ENCODE measurements at places on chromosomes 2 and 18.

- DNase-seq: no peak
These were observed 32.6 kb downstream of the LAMA3 start for GRCh38 chr18:23721696-23722480.

DNA sequence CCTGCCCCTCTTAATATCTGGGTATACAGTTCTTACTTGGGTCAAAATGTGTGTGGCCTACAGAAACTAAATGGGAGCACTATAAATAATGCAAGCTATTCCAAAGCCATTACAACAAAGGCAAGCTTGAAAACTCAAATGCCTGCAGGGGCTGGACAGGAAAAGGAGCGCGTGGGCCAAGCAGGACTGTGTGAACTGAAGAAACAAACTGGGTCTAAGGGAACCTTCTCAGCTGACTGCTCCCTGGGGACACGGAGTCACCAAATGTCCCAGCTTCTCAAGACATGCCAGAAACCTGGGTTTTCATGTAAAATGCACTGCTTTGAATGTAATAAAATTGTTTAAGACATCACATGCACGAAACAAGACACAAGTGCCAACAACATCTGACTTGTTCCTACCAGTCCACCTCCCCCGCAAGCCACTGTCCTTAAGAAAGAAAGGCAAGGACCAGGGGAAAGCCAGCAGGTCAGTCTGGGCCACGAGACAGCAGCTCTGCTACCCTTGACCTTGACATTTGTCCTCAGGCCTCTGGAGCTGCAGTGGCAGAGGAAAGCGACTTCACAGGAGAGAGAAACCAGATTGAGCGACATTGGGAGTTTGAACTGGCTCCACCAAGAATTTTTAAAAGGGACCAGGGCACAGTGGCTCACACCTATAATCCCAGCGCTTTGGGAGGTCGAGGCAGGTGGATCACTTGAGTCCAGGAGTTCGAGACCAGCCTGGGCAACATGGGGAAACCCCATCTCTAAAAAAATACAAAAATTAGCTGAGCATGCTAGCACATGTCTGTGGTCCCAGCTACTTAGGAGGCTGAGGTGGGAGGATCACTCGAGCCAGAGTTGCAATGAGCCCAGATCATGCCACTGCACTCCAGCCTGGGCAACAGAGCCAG lies 89.7 kb upstream of the SH3BP4 start:
- no peak for DNase-seq

DNA sequence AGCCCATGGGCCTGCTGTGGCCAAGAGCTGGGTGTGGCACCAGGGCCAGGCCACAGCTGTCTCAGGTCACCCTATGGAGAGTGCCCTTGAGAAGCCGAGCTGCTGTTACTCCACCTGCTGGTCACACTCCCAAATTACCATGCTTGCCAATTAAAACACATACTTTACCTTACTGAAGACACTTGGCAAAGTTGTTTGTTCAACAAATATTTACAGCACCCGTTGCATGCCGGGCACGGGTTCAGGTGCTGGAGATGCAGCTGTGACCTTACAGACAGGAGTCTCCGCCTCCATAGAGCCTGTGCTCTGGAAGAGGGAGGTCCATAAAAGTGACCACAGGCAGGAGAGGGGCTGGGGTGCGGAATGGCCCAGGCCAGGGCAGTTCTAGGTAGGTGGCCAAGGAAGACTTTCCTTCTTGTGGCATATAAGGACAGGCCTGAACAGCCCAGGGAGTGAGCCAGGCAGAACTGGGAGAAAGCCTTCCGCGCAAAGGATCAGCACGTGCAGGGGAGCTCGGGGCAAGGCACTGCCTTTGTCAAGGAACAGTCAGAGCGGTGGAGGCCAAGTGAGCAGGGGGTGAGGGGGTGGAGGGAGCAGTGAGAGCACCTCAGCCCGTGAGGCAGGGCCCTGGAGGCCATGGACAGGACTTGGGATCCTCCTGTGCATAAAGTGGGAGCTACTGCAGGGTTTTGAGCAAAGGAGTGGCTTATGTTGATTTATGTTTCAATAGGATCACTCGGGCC lies 23.6 kb upstream of the RBM44 start:
- DNase-seq: no peak

DNA sequence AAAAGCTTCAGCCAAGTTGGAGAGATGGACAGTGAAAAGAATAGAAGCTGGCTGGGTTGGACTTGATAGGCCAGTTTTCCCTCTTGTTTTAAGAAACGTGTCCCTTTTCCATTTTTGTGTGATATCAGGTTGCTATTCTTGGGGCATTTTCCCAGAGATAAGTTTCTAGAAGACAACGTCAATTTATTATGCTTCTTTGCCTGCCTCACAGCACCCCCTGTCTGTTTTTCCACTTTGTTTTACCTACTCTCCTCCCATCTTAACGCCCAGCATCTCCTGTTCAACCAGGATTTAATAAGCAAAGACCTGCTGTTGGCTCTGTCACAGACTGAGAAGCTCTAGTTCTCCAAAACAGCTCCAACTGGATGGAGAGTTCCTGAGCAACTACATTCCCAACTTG lies 317.8 kb upstream of the ZNF521 start:
- DNase-seq: no peak

GRCh38 chr18:7467708-7468466 lies 99.2 kb upstream of the PTPRM start:
- DNase-seq: no peak

DNA sequence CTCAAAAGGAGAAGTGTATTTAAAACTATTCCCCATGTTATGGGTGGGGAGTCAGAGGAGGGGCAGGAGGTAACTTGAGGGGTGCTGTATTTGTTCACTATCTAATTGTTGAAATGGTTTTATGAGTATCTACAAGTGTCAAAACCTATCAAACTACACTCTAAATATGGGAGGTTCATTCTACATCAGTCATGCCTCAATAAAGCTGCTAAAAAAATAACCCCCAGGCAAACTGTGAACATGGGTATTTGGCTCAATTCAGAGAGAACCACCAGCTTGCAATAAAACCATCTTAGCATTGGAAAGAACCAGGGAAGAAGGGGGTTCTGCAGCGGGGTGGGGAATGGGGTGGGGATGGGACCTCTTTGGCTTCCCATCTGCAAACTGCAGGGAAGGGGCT lies 176.0 kb upstream of the SMAD2 start:
- DNase-seq: no peak

- DNase-seq: no peak
These were observed 12.8 kb downstream of the ASIC4 start for GRCh38 chr2:219527076-219527394.

DNA sequence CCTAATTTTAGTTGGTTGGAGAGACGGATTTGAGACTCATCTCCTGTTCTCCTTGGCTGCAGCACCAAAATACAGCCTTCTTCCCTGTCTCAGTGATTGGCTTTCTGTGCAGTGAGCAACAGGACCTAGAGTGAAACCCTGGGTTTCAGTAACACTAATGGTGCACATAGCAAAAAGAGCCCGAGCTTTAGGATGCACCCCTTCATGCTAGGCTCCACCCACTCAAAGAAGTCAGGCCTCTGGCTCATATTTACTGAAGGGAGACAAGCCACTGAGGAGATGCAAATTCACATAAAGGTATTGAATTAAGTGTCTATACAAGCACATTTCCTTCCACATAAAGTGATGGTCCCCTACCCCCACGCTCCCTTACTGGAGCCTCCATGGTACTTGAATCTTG lies 131.9 kb upstream of the CHAC2 start:
- no peak for DNase-seq

- DNase-seq: no peak
These were observed 262.9 kb downstream of the HNMT start for GRCh38 chr2:138227195-138227594.

DNA sequence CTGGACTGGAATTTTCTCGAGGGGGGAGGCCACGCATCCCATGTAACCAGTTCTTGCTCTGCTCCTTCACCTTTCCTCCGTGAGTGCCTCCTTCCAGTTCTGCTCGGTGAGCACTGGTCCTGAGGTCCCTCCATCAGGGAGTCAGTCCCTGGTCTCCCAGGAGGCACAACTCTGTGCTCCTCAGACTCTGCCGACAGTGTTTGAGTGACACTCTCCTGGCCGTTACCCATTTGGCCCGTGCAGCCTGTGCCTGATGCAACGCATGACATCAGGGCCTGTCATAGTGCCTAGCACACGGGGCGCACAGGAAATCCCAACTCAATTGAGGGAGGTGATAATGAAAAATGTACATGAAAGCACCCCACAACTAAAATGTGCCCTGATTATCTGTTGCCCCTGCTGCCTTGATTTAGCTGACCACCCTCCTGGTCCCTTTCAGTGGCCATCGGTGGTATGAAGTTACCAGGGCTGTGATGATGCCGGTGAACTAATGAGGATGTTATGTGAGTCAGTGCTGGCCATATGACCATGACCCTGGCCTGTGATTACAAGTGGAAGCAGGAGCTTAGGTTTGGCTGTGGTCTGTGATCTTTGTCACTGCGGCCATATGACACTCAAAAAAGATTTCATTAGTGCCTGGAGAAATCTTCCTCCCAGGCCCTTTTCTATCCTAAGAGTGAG lies 144.6 kb downstream of the TDRD15 start:
- DNase-seq: peak; percentile 19

DNA sequence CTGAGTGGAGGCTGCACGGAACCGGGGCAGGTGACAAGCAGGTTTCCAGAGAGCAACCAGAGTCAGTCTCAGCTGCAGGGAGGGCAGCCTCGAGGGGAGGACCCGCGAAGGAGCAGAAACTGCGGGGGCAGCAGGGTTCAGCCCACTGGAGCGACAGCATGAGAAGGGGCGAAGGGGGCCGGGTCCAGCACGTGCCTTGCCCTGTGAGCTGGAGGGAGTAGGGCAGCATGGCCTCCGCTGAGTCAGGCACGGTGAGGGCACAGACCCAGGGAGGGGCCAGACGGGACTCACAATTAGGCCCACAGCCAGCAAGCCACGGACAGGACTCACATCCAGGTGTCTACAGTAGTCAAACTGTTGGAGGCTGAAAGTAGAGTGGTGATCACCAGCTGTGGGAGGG lies 22.7 kb upstream of the ATP9B start:
- no peak for DNase-seq

DNA sequence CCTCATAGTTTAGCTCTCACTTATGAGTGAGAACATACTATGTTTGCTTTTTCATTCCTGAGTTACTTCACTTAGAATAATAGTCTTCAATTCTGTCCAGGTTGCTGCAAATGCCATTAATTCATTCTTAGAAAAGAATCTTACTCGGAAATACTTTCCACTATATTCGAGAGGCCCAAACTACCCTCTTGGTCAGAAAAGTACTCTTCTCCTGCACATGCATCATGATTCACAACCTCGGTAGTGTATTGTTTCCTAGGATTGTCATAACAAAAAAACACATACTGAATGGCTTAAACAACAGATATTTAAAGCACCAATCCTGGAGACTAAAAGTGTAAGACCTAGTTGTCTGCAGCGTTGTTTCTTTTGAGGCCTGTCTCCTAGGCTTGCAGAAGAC lies 364.0 kb upstream of the SLC14A2 start:
- no peak for DNase-seq

DNA sequence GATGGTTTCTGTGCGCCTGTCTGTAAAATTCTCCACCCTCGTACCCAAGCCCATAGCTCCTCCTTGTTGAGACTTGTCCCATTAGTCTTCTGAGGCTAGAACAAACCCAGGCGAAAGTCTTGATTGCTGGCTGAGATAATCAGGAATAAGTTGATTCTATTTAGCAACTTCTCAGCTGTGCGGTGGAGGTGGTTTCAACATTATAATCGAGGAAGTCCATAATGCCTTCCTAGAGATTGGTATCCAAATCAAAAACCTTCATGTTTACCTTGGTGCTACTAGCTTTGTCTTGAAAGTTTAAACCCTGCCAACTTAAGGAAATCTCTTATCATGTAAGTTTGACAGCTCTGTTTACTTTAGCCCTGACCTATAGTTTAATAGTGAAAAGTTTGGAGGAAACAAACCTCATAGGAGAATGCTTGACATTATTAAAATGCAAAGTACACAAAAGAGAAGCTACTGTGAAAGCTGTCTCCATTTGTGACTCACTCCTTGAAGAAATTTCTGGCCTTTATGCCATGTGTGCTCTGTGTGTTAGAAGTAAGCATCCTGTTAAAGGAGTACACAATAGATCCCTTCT lies 36.6 kb upstream of the DSC1 start:
- DNase-seq: no peak

DNA sequence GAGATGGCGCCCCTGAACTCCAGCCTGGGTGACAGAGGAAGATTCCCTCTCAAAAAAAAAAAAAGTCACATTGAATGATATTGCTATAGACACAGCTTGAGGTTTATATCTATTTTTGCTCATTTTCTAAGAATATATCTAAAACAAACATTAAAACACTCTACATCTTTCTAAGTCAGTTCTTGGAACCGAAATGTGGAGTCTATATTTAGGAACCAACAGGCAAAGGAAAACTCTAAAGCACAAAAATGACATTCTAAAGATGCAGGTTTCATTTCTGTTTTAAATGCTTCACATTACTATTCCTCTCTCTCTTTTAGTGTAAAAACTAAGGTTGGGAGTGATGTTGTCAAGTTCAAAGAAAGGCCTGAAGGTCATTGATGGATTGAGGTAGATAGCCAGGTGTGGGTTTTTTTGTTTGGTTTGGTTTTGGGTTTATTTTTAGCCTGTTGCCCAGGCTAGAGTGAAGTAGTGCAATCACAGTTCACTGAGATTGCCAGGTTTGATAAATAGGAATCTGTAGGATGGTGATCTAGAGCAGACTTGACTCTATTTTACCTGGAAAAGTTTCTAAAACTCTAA lies 194.0 kb upstream of the RBBP8 start:
- no peak for DNase-seq

- DNase-seq: no peak
These were observed 27.4 kb downstream of the SERTAD2 start for GRCh38 chr2:64626146-64626809.

- DNase-seq: no peak
These were observed 136.2 kb downstream of the CERS6 start for GRCh38 chr2:168592181-168592831.

DNA sequence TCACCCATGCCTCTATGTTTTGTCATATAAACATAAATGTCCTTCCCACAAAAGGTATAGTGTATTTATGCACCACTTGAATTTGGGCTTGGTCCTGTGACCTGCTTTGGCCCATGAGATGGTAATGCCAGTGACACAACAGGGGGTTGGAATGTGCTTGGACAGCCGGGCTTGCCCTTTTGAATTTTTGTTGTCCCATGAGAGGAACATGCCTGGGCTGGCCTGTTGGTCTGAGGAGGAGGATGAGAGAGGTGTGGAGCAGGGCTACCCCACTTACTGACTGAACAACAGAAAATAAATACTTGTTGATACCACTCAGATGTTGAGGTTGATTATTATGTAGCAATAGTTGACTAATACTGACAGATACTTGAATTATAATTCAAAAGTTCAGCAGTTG lies 63.2 kb upstream of the TCF4 start:
- no peak for DNase-seq

DNA sequence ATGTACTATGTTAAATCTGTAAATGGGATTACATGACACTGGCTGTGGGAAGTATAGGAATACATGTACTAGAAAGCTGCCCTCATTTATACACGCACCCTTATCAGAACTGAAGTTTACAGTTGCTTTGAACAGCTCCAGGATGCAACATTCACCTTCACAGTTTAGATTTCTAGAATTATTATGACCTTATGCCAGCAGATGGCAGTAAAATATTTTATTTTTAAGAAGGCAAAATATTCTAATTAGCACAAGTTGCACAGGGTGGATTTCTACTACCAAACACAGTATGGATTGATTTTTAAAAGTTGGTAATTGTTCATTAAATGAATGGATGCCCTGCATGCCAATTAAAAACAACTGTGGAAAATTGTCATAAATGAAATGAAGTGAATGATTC lies 670.4 kb downstream of the KCNJ3 start:
- no peak for DNase-seq

- no peak for DNase-seq
These were observed 203.9 kb downstream of the SMAD2 start for GRCh38 chr18:47726550-47726949.

GRCh38 chr2:85414761-85415553 lies 3.6 kb upstream of the SH2D6 start:
- no peak for DNase-seq

GRCh38 chr2:9206991-9207640 lies 504 bp downstream of the ASAP2 start:
- DNase-seq: peak; percentile 32
